NCI-H1417 (cell line): ENCODE measurements at places on chromosomes 13 and 19.

- DNase-seq: peak; percentile 80
Observed at GRCh38 chr13:56864451-56864850, 276.3 kb upstream of the PRR20A start.

- DNase-seq: no peak
Observed at GRCh38 chr13:50074843-50075242, 59.6 kb downstream of the KCNRG start.

GRCh38 chr13:98129059-98129746, 13.7 kb upstream of the FARP1 start:
- no peak for DNase-seq

GRCh38 chr19:38655148-38655824, 7.8 kb downstream of the ACTN4 start:
- no peak for DNase-seq

DNA sequence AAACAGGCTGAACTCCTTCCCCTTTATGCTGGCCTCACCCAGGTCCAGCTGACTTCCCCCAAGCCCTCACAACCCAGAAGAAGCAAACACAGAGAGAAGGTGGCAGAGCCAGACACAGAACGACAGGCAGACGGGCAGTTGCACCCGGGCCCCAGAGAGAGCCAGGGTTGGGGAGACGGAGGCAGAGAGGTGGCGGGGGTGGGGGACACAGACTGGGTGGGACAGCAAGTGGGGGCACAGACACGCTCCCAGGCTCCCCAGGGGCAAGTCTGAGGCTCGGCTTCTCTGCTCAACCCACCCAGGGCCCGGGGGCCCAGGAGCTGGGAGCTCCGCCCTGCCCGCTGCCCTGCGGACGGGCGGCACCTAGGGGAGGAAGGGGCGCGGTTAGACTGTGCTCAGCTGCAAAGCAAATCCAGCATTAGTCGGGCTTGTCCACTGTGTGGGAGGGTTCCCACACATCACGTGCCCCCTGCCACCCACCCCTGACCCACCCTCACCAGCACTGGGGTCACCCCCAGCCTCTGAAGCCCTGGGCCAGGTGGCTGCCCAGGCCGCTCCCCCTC, 31.3 kb upstream of the ASF1B start:
- no peak for DNase-seq

DNA sequence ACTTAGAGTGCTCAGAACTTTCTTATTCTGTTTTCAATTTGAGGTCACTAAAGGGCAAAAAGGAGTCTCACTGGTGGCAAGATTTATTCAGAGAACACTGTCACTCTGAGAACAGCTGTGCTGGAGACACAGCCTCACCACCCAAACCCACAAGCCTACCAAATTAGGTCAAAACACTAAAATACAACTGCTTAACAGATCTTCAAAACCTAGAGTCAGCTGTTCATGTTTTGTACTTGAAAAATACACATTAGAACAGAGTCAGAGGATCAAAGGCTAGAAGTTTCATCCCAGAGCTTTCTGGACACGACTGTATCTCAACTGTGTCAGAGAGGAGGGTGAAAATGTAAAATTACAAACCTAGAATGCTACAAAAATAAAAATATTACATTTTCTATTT, 89.3 kb downstream of the MIPEP start:
- DNase-seq: no peak

GRCh38 chr19:50501568-50502475, 9.2 kb downstream of the JOSD2 start:
- no peak for DNase-seq

- DNase-seq: no peak
Observed at GRCh38 chr13:45527699-45528462, 63.1 kb downstream of the COG3 start.
